Esophagus squamous epithelium (tissue), 5 donors: ENCODE measurements at places on chromosomes 2 and 18.

- DNase-seq = no peak
These were observed 8.8 kb downstream of the FOSL2 start for GRCh38 chr2:28401411-28401810.

DNA sequence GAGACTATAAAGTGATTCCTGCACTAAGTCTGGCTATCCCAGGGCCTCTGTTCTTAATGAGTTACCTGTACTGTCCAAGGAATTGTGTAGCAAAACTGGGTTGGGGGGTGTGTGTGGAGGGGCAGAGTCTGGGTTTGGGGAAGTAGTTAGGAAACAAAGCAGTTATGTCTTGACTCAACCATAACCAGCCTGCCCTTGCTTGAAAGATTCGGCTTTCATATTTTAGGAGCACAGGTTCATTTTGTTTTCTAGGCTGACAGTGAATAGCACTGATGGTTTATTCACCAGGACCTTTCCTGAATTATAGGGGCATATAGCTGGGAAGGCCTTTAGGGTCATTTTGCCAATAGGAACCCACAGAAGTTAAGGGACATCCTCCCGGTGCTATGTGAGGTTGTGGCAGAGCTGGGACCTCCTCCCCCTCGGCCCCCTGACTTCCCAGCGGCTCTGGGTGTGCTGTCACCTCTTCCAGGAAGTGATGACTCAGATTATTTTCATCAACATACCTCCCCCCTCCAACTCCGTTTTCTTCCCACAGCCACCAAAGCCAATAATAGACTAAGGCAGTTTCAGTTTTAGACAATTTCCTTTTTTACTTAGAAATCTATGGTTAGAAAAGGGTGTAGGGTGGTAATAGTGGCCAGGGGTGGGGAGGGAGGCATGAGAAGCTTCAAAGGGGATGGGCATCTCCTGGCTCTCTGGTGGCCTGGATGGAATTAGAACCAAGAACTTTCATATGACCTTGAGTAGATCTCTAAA lies 44.8 kb downstream of the SETBP1 start:
- no peak for DNase-seq

DNA sequence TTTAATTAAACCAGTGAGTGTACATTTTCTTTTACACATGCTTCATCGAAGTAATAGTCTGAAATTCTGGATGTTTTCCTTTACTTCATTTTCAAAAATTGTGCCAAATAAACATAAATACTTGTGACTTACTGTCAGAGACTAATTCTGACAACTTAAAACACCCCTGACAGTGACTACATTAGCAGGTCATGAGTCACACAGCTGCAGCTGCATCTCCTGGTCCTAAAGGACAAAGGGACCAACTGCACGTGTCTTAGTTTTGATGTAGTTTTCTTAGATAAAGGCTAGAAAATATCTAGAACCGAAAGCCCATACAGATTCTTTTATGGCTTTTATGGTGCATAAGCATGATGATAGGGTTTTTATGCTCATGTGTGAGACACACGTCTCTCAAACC lies 29.6 kb upstream of the DSC3 start:
- no peak for DNase-seq

DNA sequence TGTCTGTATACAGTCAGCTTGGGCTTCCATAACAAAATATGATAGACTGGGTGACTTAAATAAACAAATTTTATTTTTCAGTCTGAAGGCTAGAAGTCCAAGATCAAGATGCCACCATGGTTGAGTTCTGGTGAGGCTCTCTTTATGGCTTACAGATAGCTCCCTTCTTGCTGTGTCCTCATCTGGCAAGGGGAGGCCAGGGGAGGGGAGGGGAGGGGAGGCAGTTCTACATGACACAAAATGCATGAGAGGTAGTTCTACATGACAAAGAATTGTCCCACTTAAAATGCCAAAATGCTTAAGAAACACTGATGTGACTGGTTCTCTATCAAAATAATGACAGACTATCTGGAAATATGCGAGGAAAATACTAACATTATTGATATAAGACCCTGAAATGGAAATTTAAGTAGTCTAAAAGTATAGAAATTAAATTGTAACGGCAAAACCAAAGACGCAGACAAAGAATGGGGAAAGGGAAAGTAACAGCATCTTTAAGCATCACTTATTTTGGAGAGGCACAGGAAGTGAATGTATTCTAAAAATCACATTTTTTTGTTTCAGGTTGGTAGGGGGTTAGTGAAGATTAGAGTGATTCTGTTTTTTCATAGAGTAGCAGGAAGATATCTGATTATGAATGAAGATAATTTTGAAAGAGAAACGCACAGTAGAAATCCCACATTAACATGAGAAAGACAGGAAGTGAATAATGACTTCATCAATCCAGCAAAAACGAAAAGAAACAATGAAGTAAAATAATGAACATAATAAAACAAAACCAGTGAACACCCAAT lies 131.4 kb downstream of the STRN start:
- DNase-seq = no peak

GRCh38 chr2:120384486-120385354 lies 38.8 kb downstream of the INHBB start:
- no peak for DNase-seq

DNA sequence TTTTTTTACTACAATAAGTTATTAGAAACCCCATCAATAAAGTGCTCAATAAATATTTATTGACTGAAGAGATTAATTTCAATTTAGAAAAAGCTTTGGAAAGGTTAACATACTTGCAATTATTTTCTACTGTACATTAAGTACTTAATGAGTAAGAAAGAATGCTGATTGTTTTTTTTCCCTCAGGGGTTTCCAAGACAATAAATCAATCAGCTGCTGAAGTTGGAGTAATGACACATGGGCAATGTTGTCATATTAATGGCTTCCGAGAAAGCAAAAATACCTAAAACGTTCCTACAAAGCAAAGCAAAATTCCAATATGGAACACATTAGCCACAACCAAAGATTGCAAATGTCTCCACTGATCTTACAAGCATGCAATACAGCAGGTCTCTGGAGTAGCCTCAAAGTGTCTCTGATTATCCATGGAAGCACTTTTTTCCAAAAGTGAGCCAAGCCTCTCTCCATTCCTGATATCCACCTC lies 66.7 kb downstream of the ZC3H6 start:
- DNase-seq = no peak

DNA sequence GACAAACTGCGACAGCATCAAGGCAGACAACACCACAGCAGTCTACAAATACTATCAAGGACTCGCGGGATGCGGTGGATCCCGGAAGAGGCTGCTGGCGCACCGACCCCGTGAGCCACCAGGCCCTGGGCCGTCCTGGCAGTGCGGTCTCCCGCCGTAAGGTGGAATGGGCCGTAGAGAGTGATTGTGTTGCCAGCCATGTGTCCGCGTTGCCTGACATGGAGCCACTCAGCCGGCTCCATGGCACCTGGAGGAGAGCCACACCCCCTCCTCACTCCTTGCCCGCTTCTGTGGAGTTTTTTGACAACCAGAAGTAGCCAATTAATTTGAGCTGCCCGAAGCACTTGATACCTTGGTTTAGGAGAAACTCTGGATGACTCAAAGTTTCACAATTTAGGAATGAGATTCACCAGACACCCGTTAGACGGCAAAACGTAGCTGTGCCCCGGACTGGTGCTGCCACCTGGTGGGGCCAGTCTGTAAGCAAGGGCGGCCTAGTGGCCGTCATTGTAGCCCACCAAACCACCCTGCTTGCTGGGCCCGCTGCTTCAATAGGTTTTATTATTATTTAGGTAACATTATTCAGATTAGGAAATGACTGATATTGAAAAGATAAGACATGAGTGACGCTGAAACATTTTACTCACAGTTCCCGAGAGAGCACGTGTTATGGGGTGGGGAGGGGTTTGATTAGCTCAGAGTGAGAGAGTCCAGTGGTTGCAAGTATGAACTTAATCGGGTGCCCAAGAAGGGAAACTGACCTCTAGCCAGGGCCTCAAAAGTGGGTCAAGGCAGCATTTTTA lies 10.2 kb upstream of the IMP4 start:
- no peak for DNase-seq

DNA sequence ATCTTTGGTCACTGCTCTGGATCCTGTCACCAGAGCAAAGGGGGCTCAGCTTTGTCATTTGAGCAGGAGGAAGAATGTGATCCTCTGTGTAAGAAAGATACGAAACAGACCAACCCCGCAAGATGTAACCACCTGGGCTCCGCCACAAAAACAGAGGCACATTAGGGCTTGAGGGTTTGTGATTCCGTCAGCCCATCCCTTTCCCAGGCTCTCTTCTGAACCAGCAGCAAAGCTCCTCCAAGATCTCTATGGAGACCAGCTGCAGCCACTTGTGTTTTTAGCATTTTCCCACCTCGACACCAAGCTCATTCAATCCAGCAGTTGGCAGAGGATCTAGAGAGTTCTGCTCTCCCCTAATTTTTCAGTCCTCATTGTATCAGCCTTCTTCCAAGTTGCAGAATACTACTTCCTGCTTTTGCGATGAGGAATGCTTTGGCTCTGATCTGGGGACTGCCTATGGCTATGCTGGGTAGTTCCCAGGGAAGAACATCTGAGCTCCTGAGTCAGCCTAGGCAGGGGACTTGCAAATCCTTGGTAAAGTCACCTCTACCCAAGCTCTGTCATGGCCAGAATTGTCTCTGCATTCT lies 139.6 kb upstream of the RAB12 start:
- no peak for DNase-seq

DNA sequence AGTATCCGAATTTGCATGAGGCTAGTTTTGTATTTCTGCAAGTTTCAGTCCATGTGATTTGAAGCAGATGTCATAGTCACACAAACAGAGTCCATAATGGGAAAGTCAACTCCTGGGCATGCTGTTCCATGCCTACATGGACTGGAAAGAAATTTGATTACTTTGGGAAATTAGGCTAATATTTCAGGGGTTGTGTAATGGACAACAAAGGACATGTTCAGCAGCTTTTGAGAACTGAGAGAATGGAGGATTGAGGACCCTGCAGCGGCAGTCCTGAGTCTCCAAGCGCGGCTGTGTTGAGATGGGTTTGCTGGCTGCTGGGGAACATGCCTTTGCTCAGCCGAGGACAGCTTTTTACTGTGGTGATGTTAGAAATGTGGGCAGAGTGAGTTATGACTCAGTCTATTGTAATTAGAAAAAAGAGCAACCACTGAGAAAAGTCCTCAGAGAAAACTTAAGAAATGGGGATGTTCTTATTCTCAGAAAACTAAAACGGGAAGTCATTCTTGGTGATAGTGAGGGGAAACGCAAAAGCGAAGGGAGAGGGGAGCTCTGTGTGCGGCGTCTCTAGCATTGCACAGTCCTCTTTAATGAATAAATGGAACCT lies 149.2 kb downstream of the FAM210A start:
- no peak for DNase-seq

DNA sequence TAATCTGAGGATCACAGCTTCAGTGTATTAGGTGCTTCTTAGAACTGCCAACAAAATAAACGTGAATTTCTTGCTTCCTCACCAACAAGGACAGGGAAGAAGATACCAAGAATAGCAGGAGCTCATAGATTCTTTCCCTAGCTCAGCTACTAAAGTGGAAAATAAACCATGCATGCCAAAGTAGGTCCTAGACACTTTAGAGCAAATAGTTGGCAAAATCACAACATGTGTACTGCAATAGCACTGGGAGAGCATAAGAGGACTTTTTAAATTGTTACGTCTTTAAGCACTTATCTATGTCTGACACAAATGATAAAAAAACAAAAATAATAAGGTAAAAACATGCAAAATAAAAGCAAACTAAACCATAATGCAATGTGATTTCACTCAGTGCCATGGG lies 49.5 kb downstream of the SUCLG1 start:
- no peak for DNase-seq

DNA sequence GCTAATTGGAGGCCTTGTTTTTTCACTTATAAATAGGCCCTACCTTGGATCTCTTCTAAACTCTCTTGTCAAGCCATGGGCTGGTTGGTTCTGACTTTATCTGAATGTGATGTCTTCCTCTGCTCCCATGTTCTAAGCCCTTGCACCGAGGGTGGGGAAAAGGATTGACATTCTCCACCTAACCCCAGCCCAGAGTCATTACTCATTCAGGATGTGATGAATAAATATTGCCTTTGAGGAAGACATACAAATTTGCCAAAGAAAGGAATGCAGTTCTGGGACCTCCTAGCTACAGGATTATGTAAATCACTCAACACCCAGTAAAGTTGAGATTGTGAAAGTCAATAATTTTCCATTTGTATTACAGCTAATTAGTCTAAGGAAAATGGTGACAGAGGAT lies 142.1 kb upstream of the LYPD6 start:
- DNase-seq = no peak

DNA sequence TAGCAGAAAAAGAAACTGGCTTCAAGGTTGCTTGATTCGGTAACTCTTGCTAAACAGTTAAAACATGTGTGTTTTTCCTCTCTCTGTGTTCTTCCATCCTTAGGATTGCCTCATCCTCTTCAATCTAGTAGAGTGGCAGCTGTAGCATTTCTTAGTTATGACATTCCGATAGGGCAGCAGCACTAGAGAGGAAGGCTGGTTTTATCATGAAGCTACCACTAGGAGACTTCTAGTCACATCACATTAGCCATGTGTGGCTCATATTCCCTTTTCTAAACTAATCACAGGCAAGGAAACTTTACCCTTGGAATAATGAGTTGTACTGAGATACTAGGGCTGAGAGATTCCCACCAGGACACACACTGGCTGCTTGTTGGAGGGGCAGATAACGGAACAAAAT lies 187.6 kb downstream of the DOK6 start:
- no peak for DNase-seq

GRCh38 chr2:206305523-206306245 lies 31.2 kb downstream of the ZDBF2 start:
- DNase-seq = no peak

DNA sequence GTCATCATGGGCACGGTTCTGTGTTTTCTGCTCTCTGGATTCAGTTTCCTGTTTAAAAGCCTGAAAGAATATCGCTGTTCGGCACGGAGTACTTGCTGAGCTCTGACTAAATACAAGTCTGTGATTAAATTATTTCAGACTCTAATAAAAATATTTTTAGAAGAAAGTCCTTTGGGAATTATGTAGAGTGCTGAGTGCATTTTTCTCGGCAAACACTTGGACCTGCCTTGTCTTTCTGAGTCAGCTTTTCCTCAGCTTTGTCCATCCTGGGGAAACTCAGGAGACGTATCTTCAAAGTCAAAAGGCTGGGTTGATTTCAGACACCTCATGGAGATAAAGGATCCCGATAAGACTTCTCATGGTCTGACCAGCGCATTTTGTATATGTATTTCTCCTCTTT lies 45.9 kb downstream of the IL1R2 start:
- no peak for DNase-seq

- DNase-seq = no peak
These were observed 48.3 kb upstream of the MYL1 start for GRCh38 chr2:210363261-210363660.

GRCh38 chr18:32200766-32201165 lies 10.9 kb downstream of the MEP1B start:
- DNase-seq = no peak

DNA sequence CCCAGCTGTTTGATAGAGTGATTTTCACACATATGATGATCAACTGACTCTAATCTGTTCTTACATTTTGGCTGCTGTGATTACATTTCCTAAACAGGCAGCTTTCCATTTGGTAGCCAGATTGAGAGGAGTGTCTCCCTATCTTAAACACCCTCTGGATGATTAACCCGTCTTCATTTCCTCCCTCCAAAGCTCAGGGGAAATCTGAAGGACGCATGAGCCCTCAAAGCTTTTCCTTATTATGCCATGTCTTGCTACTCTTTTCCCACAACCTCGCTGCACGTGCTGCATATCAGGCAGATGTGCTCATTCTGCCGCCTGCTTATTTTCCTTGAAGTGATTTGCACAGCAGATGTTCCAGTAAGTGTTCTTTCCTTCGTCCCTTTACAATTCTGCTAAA lies 837.4 kb downstream of the LRRTM4 start:
- DNase-seq = no peak

GRCh38 chr18:45611943-45612342 lies 3.3 kb upstream of the SLC14A2 start:
- no peak for DNase-seq
